ENCODE measurements at places on chromosomes 7 and 10. TPM values are rescaled to one million over a fixed set of nuclear protein-coding genes. Genes with fewer than 3 reads are reported as not detected.
A peak's percentile ranks its signal among the peaks of the same experiment; 100 is the strongest.

VWDE gene
- total RNA-seq, result 5.8 TPM

ZNF277 gene
- total RNA-seq, result 24.3 TPM

ALOX5 gene
- 1.9 TPM for total RNA-seq

SYT15 gene
- total RNA-seq, result 2.8 TPM

DNA sequence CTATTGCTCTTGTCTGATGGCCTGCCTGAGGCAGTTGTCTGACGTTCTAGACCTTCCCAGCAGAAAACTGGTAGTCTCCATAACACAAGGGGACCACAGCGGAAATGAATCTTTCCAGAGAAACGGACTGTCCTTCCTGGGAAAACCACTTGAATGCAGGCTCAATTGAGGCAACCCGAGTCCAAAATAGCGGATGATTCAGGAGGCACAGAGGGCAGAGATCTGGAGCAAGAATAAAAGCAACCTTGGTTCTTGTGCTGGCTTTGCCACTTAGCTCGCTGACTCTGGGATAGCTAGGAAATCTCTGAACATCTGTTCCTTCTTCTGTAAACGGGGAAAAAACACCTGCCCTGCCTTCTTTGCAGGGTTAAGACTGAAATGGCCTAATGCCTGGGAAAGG, 178.8 kb downstream of the NEURL1 start:
- no peak for DNase-seq

DNA sequence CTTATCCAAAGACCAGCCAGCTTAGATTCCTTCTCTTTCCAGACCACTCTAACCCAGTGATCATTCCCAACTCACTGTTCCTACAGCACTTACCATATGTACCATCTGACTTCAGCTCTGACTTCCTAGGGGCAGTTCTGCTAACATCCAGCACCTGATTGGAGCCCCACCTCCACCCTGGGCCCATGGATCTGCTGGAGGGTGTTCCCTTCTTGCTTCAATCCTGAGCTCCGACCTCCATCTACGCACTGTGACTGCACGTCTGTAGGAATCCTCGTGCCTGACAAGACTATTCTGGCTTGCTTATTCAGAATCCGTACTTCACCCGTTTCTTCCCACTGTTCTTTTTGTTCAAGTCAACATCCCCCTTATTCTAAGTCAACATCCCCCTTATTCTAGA, 57.6 kb downstream of the HIPK2 start:
- no peak for DNase-seq

DNA sequence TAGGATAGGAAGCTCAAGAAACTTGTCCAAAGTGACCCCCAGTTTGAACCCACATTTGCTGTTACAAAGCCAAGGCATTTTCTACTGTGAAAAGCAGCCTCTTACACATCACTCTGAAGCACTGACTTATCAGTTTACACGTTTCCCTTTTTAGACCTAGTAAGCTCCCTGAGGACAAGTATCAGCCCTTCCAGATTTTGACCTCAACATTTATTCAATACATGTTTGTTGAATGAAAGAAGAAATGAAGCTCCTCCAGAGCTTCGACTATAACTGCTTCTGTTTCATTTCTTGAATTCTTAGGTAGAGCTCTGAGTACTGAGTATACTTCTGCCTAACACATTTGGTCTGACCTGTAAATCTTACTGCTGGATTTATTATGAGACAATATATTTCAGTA, 2.7 kb downstream of the WASL start:
- DNase-seq, result no peak

GRCh38 chr10:5581670-5582566, 57.2 kb downstream of the CALML3 start:
- DNase-seq, result no peak

DNA sequence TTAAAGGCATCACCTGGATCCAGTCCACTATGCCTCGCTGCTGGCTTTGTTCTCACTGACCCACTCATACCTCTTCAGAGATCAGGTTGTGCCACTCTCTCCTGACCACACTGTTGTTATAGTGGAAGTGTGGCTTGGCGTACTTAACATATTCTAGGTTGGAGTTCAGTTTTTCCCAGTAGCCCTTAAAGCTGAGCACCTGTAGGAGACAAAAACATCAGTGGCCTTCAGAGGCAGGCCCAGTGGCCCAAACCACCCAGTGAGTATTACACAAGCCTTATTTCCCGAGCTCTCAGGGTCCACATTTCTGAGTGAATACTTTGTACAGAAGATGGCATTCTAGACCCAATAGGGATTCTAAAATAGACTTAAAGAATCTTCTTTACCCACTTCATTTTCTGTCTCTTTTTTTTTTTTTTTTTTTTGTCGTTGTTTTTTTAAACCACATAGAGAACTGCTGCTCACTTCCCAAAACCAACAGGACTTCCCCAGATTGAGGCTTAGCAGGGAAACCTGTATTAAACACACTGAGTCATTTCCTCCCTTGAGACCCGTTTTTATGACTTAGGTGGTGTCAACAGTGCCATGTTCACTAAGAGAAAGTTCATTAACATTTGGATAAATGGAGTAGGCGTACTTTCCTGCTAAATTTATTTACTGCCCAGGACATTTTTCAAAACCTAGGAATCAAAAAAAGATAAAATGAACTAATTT, 85.8 kb downstream of the GSAP start:
- no peak for DNase-seq

GRCh38 chr10:103905441-103905840, 12.5 kb downstream of the STN1 start:
- DNase-seq, result no peak

DNA sequence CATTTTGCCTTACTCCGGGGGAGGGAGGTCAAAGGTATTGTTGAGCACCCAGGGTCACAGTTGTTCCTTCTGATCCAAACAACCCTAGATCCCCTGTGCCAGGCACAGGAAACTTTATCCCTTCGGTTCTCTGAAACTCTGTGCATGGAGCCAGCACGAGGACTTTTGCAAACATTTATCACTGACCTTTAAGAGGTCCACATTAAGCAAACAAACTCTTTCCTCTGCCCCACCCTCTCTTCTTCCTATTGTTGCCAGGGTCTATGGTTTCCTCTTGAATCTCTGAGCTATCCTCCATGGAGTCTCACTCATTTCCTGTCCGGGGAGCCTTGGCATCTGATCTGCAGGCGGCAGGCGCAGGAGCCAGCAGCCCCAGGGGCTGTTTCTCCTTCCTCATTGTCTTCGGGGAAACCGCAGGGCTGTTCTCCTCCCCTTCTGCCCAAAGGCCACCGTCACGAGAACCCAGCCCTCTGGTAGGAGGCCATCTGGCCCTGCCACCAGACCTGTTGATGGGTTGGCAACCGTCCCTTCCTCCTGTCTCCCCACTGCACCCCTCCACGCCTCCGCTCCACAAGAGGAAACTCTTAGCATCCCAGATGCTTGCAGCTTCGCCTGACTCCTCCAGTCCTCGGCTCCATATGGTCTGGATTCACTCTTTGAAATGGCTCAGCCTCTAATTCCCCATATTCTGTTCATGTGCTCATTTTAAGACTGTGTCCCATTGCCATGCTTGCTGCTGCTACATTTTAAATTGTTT, 327.3 kb upstream of the NRP1 start:
- DNase-seq, result no peak

DNA sequence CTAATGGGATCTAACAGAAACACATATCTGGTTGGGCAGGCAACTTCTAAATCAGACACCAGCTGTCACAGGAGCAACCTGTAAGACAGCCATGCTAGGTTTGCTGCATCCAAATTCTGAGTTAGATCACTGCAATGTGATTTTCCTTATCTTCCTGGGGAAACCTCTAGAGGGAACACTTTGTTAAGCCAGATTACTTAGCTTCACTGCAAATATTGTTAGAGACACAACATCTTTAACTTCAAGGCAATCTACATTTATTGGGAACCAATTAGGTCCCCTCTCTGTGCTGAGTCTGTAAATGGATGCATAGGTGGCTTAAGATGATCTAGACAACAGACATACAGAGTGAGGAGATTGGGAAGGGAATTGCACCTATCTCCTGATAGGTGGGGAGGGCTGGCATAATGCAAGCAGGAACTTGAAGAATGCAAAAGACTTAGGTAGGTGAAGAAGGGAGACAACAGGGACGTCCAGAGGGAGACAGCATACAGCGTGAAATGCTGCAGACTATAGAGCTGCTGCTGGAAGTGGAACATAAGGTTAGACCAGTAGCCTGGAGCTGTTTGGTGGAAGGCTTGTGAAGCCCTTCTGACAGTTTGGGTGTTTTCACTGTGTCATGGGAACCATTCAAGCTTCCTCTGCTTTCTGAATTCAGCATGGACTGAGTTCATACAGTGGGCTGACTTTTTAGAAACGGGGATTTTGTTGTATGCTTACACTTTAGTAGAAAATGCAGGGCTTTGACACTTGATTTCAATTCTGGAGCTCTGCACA, 109.8 kb upstream of the ELMO1 start:
- no peak for DNase-seq

DNA sequence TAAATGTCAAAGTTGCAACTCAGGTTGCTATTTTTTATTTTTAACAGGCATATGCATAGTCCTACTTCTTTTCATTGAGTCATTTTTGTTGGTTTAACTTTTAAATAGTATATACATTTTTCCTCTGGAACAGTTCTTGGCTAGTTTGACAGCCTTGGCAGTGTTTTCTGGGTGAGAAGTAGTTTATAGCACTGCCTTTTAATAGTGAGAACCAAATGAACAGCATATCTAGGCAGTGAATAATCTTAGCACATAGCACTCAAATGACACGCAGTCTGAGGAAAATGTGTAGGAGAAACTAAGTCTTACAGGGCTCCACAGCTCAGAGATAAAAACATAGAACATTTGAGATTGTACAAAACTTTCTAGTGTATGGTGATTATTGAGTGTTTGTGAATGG, 265.5 kb upstream of the POT1 start:
- DNase-seq, result no peak

- DNase-seq, result no peak
Measured at GRCh38 chr7:55369427-55370400, 4.6 kb downstream of the LANCL2 start.

GRCh38 chr10:101290881-101291280, 61.6 kb upstream of the LBX1 start:
- DNase-seq, result no peak

GRCh38 chr10:12628153-12628552, 278.8 kb downstream of the CAMK1D start:
- DNase-seq, result no peak

GRCh38 chr10:7319632-7320031, 91.2 kb downstream of the SFMBT2 start:
- no peak for DNase-seq

DNA sequence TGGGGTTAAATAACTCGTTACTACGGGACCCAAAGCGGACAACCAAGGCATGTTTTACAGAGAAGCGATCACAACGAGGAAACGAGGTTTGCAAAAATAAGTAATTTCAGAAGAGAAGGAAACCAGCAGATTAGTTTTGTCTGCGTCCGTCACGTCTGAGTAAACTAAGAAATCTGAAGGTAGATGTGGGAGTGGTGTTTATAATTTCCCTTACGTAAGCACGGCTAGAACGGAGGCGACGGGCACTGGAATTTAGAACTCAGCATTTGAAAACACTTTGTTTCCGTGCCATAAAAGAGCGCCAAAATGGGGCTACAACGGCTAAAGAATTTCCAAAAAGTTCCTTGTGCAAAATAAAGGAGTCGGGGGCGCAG, 718 bp upstream of the UMAD1 start:
- no peak for DNase-seq

DNA sequence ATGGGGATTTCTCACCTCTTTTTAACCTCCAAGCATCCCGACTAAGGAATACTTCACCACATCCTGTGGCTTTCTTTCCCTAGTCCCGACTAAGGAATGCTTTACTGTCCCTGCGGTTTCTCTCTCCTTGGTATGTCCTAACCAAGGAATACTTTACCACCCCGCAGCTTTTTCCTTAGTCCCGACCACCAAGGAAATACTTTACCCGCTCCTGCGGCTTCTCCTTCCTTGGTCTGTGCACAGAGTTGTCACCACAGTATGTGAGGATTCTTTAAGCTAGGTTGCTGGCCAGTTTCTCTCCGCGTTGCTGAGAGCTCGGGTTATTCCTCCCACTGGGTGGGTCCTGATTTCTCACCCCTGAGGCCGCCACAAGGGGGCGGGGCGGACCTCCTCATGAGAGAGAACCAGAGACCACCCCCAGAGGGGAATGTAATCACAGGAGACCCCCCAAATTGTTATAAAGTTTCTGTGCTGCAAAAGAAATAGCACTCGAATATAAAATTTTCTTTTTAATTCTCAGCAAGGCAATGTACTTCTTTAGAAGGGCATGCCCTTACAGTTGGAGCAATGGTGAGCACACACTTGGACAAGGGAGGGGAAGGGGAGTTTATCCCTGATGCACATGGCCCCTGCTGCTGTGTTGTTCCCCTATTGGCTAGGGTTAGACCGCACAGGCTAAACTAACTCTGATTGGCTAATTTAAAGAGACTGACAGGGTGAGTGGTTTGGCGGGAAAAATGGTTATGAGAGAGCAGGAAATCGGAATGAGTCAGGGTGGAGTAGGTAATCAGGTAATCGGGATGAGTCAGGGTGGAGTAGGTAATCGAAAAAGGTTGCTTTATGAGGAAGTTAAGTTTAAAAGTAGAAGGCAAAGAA, 12.8 kb downstream of the SUGCT start:
- DNase-seq, result no peak

DNA sequence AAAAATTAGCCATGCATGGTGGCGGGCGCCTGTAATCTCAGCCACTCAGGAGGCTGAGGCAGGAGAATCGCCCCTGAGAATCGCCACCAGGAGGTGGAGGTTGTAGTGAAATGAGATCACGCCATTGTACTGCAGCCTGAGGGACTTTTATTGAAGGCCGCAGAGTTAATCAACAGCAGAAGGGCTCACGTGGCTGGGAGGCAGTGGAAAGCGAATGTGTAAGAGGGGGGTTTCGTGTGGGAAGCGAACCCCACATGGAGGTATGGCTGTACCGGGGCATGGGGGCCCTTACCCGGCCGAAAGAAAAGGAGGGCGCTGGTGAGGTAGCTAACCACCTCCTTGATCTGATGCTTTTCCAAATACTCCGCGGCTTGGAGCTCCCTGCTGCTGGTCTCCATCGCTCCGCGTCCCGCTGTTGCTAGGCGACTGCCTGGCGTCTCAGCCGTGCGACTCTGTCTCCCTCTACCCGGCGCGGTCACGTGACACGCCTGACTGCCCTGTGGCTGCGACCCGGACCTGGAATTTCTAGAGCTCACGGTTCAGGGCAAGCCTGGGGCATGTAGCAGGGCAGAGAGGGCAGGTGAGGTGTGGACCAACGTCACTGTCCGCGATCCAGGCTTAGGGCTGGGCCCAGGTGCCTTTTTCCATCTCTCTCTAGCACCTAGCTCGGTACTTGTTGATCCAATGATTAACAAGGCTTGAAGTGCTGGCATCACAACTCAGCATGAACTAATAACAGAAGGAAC, at the start of gene EFCAB10:
Gene EFCAB10 (minus strand): TSS at position 428 of the 746 bp plus-strand sequence. CDS start 30 bp downstream, at position 398.
- DNase-seq, result peak; percentile 79
